GM03348 (cell line): ENCODE measurements at places on chromosomes 7 and 10.

DNA sequence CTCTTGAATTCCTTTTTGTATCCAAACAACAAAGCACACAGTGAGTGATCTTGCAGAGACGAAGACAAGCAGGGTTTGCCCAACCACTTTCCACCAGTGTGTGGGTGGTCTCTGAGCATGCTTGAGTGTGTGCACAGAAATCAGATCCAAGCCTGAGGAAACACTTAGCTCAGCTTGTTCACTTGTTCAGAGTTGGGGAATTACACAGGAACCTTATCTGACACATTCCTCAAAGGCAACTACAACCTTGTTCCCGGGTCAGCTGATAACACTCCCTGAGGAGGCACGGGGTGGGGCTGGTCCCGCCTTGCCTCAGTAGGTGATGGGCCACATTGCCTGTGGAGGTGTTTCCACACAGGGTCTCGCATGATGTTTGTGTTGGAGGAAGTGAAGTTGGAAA is 216.9 kb downstream of the DYNC1I1 start:
- DNase-seq = no peak

- no peak for DNase-seq
These were observed 6.4 kb downstream of the CCSER2 start for GRCh38 chr10:84334811-84335210.

GRCh38 chr10:48633381-48634197 is 28.7 kb upstream of the ARHGAP22 start:
- no peak for DNase-seq

DNA sequence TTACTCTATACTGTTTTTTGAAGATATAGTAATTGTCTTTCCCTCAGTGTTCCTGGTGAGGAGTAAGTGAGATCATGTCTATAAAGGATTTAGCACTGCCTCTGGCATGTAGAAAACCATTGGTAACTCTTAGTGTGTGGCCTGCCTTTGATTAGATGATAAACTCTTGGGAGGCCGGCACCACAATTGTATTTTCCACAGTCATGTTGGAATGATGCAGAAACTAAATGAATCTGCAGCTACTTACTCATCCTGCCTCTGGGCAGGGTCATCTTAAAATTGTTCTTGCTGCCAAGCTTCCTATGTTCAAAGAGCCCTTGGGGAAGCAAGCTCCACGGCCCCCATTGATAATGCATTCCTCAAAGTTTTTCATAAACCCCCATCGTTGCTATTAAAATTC is 204.6 kb downstream of the ANKRD7 start:
- no peak for DNase-seq

DNA sequence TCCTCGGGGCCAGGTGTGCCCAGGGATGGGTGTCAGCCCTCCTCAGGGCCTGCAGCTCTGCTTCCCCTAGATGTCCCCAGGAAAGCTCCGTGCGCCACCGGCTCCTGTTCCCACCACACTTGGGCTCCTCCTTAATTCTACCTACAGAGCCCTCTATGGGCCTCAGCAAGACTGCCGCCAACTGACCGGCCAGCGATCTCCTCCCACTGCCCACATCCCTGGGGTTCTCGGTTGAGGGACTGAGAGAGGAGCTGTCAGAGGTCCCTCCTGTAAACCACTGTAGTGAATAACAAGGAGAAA is 5.3 kb upstream of the LDB3 start:
- no peak for DNase-seq

- DNase-seq = no peak
These were observed 12.8 kb upstream of the DRGX start for GRCh38 chr10:49408519-49409306.
